ENCODE measurements at places on chromosomes 13 and 19.

DNA sequence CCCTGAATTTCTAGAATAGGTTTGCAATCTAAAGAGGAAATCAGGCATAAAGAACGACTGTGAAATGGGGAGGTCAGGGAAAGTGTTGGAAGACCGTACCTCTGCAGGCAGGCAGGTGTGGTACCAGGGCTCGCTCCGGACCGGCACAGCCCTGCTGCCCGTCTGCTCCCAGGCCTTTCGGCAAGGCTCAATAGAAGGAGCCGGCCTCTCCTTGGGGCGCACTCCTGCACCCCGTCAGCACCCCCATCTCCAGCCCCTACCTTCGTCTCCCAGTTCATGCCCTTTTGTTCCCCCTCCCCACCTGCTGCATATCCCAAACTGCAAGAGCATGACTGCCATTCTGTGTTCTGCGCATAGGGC lies 139.8 kb upstream of the SOX1 start:
- no peak for DNase-seq

- no peak for DNase-seq
Measured at GRCh38 chr19:50646074-50646807, 3.0 kb upstream of the C19orf81 start.

- no peak for DNase-seq
Measured at GRCh38 chr13:46899801-46900200, 2.9 kb upstream of the HTR2A start.

DNA sequence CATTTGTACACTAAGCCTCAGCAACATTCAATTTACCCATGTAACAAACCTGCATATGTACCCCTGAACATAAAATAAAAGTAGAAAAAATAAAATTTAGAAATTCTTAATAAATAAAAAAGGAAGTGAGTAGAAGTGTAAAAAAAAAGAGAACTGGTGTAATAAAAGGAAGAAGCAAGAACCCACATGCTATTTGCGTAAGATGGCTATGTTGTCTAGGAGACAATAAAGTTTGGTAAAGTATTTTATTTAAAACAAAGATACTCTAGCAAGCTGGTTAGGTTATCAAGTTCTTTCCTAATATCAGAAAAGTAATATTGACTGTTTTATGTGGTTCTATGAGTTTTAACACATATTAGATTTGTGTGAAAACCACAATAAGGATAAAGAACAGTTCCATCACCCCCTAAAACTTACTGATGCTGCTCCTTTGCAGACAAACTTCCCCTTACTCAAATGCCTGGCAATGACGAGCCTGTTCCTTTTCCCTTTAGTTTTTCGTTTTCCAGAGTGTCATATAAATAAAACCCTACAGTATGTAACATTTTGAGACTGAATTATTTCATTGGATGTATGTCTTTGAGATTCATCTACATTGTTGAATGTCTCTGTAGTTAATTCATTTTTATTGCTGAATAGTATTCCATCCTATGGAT lies 98.9 kb downstream of the TNFSF13B start:
- DNase-seq = no peak

DNA sequence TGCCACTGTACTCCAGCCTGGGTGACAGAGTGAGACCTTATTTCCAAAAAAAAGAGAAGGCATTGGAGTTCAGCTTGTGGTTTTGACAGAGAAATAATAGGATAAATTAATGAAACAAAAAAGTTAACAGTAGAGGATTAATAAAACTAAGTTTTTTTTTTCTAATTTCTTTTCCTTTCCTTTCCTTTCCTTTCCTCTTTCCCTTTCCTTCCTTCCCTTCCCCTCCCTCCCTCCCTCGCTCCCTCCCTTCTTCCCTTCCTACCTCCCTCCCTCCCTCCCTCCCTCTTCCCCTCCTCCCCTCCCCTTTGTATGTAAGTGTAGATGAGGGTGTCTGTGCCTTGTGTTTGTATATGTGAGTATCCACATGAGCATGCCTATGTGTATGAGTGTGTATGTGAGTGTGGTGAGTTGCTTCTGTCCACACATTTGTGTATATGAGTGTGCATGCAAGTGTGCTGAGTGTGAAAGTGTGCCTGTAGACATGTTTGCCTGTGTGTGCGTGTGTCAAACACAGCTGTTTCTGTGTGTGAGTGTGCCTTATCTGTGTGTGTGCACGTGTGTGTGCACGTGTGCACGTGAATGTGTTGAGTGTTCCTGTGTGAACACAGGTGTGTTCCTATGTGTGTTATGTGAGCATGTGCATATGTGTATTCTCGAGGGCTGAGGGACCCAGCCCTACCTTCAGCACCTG lies 12.5 kb upstream of the MZF1 start:
- no peak for DNase-seq
